ENCODE measurements at places on chromosomes 5 and 9. TPM values are rescaled to one million over a fixed set of nuclear protein-coding genes. Genes with fewer than 3 reads are reported as not detected.

OLFML2A gene
- total RNA-seq, result 33.1 TPM

SPATA24 gene
- total RNA-seq, result 1.4 TPM

IFNB1 gene
- total RNA-seq, result not detected

GLE1 gene
- 44.3 TPM for total RNA-seq

RASGRF2 gene
- total RNA-seq, result 5.3 TPM

PKD2L2 gene
- total RNA-seq, result not detected

HAPLN1 gene
- 0.62 TPM for total RNA-seq

PLPP6 gene
- 15.4 TPM for total RNA-seq

LPAR1 gene
- total RNA-seq, result 29.3 TPM

IRGM gene
- total RNA-seq, result 0.19 TPM

GALNT12 gene
- 6.7 TPM for total RNA-seq

DIAPH1 gene
- total RNA-seq, result 101 TPM

IRX4 gene
- 32.5 TPM for total RNA-seq

RAPGEF6 gene
- total RNA-seq, result 18.1 TPM

HAVCR2 gene
- total RNA-seq, result 6.0 TPM

SLC25A2 gene
- total RNA-seq, result 0.66 TPM

KCNIP1 gene
- total RNA-seq, result not detected

CDH9 gene
- not detected for total RNA-seq

SURF2 gene
- total RNA-seq, result 33.7 TPM

PAX5 gene
- total RNA-seq, result 0.02 TPM

WDR38 gene
- not detected for total RNA-seq

RLN1 gene
- not detected for total RNA-seq

BTNL3 gene
- total RNA-seq, result not detected

QSOX2 gene
- total RNA-seq, result 13.0 TPM

OR1Q1 gene
- total RNA-seq, result not detected

ANKHD1 gene
- 165 TPM for total RNA-seq

GTF3C5 gene
- 66.0 TPM for total RNA-seq

CXCL14 gene
- 179 TPM for total RNA-seq

PCDHGA5 gene
- total RNA-seq, result 3.4 TPM

GCNT4 gene
- 4.2 TPM for total RNA-seq

TMEM174 gene
- not detected for total RNA-seq

INSL4 gene
- total RNA-seq, result not detected

NR4A3 gene
- 0.63 TPM for total RNA-seq

STX17 gene
- 36.1 TPM for total RNA-seq

SLC22A5 gene
- total RNA-seq, result 15.1 TPM

PCDHA9 gene
- 0.07 TPM for total RNA-seq

LIX1 gene
- total RNA-seq, result not detected

C5orf58 gene
- total RNA-seq, result not detected

PCDHA7 gene
- not detected for total RNA-seq

CSF1R gene
- 25.8 TPM for total RNA-seq

PALM2AKAP2 gene
- 1.2 TPM for total RNA-seq

CARD6 gene
- 3.3 TPM for total RNA-seq

DNM1 gene
- total RNA-seq, result 6.9 TPM

ROR2 gene
- 6.3 TPM for total RNA-seq

IL11RA gene
- 37.7 TPM for total RNA-seq

MARVELD2 gene
- 16.7 TPM for total RNA-seq

Data from lower leg skin (tissue), 4 donors.